ENCODE measurements at places on chromosomes 1 and 21.

GRCh38 chr21:44800103-44800502 lies 1.5 kb downstream of the UBE2G2 start:
- DNase-seq: no peak

- no peak for DNase-seq
Measured at GRCh38 chr1:219876798-219877209, 51.6 kb downstream of the SLC30A10 start.

DNA sequence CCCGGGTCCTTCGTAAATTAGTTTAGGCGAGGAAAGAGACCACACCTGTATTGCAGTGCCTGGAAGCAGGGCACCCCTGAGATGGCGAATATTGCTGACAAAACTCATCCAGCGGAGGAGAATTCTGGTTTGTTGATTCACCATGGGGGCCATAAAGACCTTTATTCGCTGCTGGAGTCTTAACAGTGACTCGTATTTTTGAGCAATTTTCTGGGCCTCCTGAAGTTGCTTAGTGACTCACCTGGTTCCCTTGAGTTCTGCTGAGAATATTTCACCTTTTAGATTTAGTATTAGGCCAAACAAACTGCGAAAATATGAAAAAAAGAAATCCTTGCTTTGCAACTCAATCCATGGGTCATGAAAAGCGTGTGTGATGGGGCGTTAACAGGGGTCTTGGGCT lies 20.6 kb upstream of the H6PD start:
- no peak for DNase-seq

- DNase-seq: no peak
Measured at GRCh38 chr1:16015960-16016901, 1.6 kb downstream of the HSPB7 start.

DNA sequence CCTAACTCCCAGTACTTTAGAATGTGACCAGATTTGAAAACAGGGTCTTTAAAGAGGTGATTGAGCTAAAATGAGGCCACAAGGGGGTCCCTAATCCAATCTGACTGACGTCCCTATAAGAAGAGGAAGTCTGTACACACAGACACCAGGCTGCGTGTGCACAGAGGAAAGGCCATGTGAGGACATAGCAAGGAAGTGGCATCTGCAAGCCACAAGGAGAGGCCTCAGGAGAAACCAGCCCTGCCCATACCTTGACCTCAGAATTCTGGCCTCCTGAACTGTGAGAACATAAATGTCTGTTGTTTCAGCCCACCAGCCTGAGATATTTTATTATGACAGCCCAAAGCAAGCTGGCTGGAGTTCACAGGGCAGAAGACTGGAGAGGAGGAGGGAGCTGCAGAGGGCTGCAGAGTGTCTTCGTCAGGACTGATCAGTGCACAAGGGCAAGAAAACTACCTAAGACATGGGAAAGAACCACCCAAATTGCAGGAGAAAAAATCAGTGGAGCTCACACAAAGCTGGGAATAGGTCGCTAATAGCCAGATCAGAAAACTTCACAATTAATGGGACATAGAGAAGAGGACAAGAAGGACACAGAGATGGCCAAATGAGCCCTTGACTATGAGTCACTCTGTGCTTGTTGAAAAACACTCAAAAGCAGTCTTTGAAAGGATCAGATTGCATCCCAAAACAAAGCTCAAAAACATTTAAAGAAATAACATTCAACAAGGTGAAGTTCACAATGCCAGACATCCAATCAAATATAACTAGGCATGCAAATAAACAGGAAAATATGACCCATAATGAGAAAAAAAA lies 14.1 kb upstream of the WNT9A start:
- no peak for DNase-seq

DNA sequence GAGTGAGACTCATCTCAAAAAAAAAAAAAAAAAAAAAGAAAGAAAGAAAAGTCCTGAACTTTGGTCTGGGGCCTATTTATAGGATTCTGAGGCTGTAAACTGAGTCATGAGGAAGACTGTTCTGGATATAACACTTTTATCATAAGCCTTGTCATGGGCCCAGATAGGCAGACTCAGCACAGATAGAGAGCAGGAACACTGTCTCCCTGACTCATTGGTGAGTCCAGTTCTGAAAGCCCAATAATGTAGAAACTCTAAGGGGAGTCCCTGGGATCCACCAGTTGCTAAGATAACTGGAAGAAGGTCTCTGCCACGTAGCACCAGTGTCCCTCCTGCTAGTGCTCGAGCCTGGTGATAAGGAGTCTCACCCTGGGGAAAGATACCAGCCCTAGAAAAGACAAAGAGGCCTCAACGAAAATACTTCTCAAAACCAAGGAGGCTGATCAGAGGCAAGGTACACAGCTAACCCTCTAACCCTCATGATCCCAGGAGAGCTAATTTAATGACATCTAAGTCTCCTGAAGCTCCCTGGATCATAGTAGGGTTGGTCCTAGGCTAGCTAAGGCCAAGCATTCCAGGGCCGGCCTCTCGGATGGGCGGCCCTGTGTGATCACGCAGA lies 43.5 kb downstream of the LPAR3 start:
- DNase-seq: no peak

DNA sequence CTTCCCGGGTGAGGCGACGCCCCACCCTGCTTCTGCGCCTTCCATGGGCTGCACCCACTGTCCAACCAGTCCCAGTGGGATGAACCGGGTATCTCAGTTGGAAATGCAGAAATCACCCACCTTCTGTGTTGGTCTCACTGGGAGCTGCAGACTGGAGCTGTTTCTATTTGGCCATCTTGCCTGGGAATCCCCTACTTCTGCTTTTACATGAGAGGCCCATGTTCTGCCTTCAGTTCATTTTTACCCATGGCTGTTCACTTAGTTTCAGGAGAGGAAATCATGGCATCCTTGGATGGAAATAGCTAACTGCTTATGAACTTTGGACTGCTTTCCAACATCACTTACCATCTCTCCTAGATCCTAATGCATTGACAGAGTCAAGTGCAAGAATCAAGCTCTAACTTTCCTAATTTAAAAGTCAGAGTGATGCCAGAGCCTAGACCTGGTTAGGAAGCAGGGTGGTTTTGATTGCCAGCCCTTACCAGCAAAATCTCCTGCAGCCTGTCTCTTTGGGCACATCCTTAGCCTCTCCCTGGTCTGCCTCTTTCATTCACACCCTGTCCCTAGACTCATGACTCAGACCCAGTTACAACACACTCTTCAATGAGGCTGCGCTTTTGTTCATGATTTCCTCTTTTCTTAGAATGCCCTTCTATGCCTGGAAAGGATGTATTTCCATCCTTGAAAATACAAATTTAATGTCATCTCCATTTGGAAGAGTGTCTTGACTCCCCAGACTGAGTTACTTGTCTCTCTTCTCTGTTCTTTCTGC lies 137.2 kb downstream of the KCTD3 start:
- DNase-seq: no peak

GRCh38 chr1:46394108-46394871 lies at the start of gene FAAH:
TSS of gene FAAH (plus strand) at chr1:46394317. CDS start at chr1:46394349, 32 bp downstream.
- peak; percentile 48 for DNase-seq

GRCh38 chr1:229950908-229951307 lies 116.1 kb upstream of the GALNT2 start:
- no peak for DNase-seq

DNA sequence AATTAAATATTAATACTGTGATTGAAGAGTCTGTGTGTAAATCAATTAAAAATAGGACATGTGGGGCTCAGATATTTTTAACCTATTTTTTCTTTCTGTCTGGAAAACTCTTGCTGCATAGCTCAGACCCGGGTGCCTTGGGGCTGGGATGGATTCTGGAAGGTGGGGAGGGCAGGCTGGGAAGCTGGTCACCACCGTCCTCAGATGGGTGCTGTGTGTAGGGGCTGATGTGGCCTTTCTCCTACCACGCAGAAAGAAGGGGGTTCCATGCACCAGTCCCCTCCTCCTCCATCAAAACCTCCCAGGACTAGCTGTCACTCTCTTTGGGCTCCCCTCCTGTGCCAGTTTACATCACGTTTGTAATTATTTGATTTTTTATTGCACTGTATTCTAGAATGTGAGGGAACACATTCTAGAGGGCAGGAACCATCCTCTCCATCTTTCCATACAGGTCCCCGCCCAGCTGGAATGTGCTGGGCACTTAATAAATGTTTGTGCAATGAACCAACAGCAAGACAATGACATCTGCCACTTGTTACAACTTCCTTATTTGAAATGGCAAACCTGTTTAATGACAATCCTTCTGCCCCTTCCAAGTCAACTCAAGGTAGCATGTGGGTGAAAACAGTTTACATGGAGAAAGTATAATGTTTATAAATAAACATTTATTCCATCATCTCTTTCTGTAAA lies 104.3 kb downstream of the EDEM3 start:
- DNase-seq: no peak

DNA sequence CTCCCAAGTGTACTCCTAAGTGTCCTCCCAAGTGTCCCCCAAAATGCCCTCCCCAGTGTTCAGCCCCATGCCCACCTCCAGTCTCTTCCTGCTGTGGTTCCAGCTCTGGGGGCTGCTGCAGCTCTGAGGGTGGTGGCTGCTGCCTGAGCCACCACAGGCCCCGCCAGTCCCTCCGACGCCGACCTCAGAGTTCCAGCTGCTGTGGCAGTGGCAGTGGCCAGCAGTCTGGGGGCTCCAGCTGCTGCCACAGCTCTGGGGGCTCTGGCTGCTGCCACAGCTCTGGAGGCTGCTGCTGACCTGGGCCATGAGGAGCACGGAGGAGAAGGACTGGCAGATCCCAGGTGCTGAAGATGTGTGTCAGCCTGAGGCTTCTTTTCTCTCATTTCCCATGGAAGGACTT lies 993 bp downstream of the LCE5A start:
- DNase-seq: no peak

- no peak for DNase-seq
Measured at GRCh38 chr1:84141182-84142003, 2.7 kb upstream of the PRKACB start.

GRCh38 chr1:115529216-115529897 lies 112.4 kb upstream of the VANGL1 start:
- DNase-seq: no peak

GRCh38 chr21:43814215-43815106 lies 25.1 kb downstream of the RRP1 start:
- DNase-seq: no peak

DNA sequence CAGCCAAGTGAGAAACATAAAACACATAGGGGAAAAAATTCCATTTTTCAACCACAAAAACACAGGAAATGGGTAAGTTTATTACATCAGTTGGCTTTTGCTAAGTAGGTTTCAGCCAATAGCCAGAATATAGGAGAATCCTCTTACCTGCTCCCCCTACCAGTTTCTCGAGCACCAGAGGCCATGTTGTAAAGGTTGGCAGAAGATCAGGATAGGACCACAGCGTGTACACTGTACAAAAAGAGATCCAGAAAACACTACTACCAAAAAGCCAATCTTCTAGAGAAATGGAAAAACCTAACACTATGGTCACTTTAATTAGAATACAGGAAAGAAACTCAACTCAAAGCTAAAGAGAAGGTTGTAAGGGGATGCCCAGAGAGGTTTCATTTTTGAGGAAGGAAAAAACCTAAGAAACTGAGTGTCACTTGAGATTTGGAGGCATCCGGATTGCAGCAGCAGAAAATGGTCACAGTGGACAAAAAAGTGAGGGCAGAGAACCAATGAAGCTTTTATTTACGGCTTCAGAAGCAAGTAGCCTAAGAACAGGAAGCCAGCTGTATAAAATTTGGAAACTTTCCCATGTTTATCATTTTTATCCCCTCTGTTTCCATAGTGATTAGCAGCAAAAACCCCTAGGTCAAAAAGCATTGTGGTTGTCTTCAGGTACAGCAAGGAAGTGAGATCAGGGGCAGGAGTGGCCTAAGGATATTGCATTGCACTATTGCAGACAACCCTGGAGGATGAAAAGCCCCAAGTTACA lies 2.9 kb downstream of the EIF2D start:
- no peak for DNase-seq

DNA sequence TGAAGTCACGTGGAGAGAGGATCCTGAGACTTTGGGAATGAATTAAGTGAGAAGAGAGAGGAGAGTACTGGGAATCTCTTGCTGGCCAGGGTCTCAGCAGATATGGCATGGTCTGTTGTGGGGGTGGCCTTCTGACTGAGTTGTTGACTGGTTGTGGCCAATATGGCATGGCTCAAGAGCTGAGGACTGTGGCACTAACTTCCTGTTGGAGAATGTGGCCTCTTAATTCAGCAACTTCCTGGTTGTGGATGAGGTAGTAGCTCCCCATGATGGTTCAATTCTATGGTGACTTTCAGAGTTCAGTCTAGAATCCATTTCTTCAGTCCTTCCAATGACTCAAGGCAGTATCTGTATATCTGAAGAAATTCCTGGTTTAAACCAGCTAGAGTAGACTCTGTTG lies 44.7 kb upstream of the PAXBP1 start:
- DNase-seq: no peak

DNA sequence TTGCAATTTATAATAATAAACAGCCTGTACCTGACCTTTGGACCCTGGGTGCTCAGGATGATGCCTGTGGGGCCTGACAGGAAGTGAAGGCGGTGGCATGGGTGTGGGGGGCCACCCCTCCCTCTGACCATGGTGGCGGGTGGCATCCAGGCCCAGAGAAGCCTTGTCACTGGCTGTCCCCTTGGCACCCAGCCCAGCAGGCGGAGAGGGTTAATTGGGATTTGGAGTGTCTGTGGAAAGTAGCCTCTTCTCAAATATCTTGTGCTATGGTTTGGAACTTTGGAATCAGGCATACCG lies 20.5 kb downstream of the SOX13 start:
- DNase-seq: no peak

GRCh38 chr1:192810253-192810880 lies 1.5 kb downstream of the RGS2 start:
- DNase-seq: no peak

- DNase-seq: peak; percentile 67
Measured at GRCh38 chr1:163174524-163175437, 27.9 kb downstream of the RGS5 start.

DNA sequence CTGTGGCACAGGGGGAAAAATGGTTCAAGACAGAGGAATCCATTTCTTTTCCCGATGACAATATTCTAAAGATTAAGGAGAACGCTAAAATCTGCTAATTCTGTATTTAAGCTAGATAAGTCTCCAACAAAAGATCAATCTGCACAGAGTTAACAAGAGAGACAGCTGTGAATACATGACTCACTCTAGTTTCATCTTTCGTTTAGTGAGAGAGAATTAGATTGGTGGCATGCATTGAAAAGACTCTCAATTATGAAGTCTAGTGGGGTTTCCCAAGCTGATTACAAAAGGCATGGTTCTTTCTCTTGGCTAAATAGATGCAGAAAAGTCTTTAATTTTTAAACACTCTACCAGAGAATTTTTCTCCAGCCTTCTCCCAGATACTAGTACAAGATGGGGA lies 34.4 kb downstream of the CAPN9 start:
- no peak for DNase-seq

DNA sequence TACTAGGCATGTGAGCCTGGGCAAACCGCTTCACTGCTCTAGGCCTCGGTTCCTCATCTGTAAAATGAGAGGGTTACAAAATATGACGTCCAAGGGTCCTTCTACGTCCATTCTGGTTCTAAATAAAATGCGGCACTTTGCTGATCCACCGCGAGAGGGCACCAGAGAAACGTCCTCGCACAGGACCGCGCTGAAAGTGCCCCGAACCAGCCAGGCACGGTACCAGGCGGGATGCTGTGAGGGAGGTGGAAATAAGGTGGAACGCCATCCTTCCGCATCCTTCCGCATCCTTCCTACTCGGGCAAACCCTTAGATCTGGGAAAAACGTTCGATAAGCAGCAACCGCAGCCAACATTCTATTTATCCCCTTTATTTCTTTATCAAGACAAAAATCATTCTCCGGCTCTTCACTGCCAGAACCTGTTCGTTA lies 60.3 kb upstream of the KRTAP19-8 start:
- peak; percentile 83 for DNase-seq
